ENCODE measurements at places on chromosomes 16 and 17.

GRCh38 chr17:37168731-37169353, 206.9 kb upstream of the C17orf78 start:
- no peaks in the 10 kb centered on the region for H3K36me3 ChIP-seq
- H3K27ac ChIP-seq: no peak overlapping the region
- no peak for DNase-seq
- H3K4me1 ChIP-seq: no peaks in the 10 kb centered on the region
- H3K4me3 ChIP-seq: no peak overlapping the region

DNA sequence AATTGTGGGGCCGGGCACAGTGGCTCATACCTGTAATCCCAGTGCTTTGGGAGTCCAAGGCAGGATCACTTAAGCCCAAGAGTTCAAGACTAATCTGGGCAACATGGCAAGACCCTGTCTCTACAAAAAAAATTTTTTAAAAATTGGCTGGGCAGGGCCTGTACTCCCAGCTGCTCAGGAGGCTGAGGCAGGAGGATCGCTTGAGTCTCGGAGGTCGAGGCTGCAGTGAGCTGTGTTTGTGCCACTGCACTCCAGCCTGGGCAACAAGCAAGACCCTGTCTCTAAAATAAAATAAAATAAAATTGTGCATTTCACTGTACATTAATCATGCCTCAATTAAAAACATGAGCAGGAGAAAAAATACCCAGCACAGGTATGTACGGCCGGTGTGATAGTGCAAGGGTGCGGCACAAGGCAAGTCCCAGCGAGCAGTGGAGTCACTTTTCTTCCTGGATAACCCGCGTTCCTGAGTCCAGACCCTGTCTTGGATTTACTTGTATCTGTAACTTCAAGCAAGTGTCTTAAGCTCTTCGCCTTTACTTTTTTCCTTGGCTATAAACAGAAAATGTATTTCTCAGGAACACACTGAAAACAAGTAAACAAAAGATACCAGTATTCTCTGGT, 11.4 kb downstream of the ZDHHC7 start:
- peaks cover 29% of the 10 kb centered on the region for H3K36me3 ChIP-seq
- no peaks in the 10 kb centered on the region for H3K27me3 ChIP-seq
- no peak for DNase-seq
- no peak overlapping the region for H3K27ac ChIP-seq
- no peak overlapping the region for H3K4me3 ChIP-seq
- peaks cover 38% of the 10 kb centered on the region for H3K4me1 ChIP-seq

- peak; percentile 41 for DNase-seq
- H3K27ac ChIP-seq: no peak overlapping the region
- peaks cover 8% of the 10 kb centered on the region for H3K4me1 ChIP-seq
- H3K4me3 ChIP-seq: no peak overlapping the region
- no peaks in the 10 kb centered on the region for H3K36me3 ChIP-seq
Observed at GRCh38 chr17:80980397-80981061, 11.1 kb upstream of the CHMP6 start.

GRCh38 chr17:55555772-55556171, 44.5 kb upstream of the SMIM36 start:
- no peaks in the 10 kb centered on the region for H3K27me3 ChIP-seq
- no peaks in the 10 kb centered on the region for H3K4me1 ChIP-seq
- no peak overlapping the region for H3K27ac ChIP-seq
- H3K36me3 ChIP-seq: no peaks in the 10 kb centered on the region
- no peak overlapping the region for H3K4me3 ChIP-seq
- no peak for DNase-seq

DNA sequence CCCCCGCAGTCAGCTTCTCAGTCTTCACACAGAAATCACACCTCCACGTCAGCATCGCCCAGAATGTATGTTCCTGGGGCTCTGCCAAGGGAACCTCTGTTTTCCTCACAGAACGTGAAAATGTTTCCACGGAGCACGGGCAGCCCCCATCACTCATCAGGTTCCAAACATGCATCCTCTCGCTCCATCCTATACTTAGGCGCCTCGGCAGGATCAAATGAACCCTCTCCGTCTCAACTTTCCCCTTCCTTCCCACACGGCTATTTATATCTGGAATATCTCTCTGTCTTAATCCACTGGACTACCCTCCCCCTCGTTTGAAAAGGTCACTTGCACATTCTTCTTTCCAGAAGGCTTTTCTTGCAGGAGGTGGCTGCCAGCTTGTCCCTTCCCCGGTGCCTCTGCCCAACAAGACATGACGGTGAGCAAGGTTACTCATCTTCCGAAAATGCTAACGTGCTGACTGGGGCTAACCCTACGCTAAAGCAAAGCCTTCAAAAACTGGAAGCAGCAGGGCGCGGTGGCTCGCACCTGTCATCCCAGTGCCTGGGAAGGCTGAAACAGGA, 21.6 kb downstream of the NXN start:
- DNase-seq: no peak
- H3K27me3 ChIP-seq: peaks cover 5% of the 10 kb centered on the region
- H3K36me3 ChIP-seq: no peaks in the 10 kb centered on the region
- H3K4me1 ChIP-seq: no peaks in the 10 kb centered on the region

GRCh38 chr16:8858994-8859912, 9.6 kb downstream of the CARHSP1 start:
- no peak for DNase-seq
- H3K4me3 ChIP-seq: no peak overlapping the region
- peaks cover 15% of the 10 kb centered on the region for H3K4me1 ChIP-seq
- H3K27me3 ChIP-seq: no peaks in the 10 kb centered on the region
- peaks cover 36% of the 10 kb centered on the region for H3K36me3 ChIP-seq
